NCI-H2081 (cell line): ENCODE measurements at places on chromosomes 16 and 17.
A peak's percentile ranks its signal among the peaks of the same experiment; 100 is the strongest.

DNA sequence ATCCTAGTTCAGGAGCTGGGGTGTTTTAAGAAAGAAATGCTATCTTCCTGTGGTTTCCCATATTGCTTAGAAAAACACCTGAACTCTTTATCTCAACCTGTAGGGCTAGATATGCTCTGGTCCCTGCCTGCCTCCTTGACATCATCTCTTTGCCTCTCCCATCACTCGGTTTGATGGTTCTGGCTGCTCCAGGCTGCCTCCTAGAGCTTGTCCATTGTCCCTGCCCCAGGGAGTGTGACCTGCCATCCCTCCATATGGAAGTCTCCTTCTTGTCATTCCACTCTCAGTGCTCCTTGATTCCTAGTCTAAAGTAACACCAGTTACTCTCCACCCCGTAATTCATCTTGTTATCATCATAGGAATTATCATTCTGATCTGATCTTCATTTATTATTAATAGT is 369.0 kb upstream of the EEF2KMT start:
- no peak for DNase-seq

GRCh38 chr17:49777563-49777962 is 10.9 kb upstream of the KAT7 start:
- DNase-seq: no peak

DNA sequence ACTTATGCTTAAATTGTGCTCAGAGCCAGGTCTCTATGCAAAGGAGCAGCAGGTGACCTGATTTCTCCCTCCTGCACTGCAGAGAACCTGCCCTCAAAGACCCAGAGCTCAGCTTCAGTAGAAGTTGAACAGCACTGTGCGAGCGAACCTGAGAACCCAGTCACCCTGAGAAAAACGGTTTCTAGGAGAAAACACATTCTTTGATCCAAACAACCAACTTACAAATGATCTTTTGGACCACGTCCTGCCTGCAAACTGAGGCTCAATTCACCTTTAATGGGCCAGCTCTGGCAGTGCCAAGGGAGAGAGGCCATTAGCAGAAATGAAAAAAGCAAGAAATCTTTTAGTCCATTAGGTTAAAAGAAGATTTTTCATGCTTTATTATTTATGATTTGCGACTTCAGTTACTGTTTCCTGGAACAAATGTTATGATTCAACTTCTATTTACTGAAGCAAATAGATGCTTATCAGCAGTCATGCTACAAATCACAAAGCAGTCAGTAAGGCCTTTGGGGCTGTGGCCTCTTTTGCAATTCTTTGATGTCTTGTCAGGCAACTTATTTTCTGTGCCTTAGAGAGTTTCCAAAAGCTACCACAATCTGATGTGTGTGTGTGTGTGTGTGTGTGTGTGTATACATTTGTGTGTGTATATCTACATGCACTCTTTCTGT is 65.7 kb upstream of the LRRC37A3 start:
- DNase-seq: no peak

GRCh38 chr17:61216066-61216465 is 183.6 kb upstream of the TBX2 start:
- DNase-seq: no peak

GRCh38 chr16:818592-818991 is 18.1 kb upstream of the GNG13 start:
- DNase-seq: no peak

DNA sequence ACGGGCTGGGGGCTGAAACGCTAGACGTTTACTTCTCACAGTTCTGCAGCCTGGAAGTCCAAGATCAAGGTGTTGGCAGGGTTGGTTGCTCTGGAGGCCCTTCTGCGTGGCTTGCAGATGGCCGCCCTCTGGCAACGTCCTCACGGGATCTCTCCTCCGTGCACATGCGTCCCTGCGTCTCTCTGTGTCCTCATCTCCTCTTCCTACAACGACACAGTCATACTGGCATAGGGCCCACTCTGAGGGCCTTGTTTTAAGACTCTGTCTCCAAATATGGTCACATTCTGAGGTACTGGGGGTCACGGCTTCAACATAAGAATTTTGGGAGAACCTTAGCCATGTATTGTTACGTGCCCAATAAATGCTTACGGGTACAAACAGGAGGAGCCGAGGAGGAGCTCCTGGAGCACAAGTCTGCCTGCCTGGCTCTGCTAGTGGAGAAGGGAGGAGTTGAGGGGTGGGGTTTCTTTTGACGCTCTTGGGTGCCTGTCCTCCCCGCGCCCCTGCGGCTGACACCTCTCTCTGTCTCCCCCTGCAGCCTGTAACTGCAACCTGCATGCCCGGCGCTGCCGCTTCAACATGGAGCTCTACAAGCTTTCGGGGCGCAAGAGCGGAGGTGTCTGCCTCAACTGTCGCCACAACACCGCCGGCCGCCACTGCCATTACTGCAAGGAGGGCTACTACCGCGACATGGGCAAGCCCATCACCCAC is 141.1 kb downstream of the NTN1 start:
- peak; percentile 81 for DNase-seq

- no peak for DNase-seq
These were observed 39.5 kb downstream of the ST3GAL2 start for GRCh38 chr16:70399381-70399780.

DNA sequence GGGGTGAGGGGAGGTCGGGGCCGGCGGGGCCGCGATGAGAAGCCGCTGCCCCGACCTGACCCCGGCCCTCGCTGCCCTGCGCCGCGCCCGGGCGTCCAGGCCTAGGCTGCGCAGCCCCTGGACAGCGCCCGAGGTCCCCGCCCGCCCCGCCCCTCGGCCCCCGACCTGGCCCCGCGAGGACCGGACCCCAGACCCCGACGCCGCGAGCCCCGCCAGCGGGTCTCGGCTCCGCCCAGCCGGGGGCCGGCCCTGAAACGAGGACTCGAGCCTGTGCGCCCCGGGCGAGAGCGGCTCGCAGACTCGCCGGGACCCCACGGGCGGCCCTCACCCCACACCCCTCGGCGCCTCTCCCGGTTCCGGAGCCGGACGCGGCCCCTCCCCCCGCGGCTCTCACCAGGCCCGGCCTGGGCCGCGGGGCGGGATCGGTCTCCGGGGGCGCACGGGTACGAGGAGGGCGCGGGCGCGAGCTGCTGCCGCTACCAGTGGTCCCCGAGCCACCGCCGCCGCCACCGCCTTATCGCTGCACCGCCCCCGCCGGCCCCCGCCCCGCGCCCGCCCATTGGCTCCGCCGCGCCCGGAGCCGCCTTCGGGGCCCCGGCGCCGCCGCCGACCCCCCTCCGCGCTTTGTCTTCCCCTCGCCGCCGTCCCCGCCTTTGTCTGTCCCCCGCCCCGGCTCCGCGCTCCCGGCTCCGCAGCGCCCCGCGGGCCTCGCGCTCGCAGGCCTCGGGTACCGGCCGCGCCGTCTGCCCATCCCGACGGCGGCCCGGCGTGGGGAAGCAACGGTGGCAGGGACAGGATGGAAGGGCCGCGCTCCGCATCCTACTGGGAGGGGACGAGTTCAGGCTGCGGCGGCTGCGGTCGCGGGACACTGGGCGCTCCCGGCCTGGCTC is at the start of gene LIMD2:
TSS of gene LIMD2 (minus strand) at position 488 of the 890 bp plus-strand sequence. CDS start 827 bp downstream, outside the sequence.
- peak; percentile 77 for DNase-seq

GRCh38 chr16:57594531-57595031 is 33.8 kb upstream of the ADGRG1 start:
- DNase-seq: no peak

GRCh38 chr17:35514564-35514963 is 22.9 kb downstream of the SLFN12L start:
- DNase-seq: no peak

GRCh38 chr17:36824678-36825101 is 112.6 kb upstream of the LHX1 start:
- DNase-seq: no peak

- no peak for DNase-seq
These were observed 22.8 kb downstream of the TPSG1 start for GRCh38 chr16:1202274-1202673.

GRCh38 chr16:19179546-19180490 is 11.8 kb downstream of the SYT17 start:
- DNase-seq: no peak

DNA sequence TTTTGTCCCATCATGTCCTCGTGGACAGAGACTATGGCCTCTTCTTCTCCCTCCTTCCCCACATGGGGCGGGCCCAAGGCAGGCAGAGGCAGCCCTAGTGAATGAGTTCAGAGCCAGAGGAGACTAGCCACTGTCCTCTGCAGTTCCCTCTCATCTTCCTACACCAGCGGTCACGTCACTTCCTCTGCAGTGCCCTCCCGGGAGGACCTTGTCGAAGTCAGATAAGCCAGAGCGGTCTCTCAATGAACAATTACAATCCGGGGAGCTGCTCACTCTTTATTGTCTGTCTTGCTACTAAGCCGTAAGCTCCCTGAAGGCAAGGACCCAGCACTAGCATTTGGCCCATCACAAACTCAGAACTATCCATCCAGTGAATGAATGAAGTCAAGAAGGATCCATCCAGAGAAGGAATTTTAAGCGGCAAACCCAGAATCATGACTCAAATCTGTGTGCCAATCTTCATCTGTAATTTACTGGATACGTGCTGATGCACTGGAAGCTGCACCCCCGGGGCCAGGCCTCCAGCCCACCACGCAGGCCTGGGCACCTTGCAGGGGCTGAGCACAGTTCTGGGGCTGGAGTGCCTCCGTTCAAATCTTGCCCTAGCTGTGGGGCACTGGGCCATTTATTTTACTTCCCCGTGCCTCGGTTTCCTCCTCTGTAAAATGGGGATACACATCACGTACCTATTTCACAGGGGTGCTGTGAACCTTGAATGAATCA is 18.1 kb downstream of the ZNF423 start:
- DNase-seq: no peak

GRCh38 chr16:89918453-89919347 is at the start of gene MC1R:
MC1R (plus strand) TSS chr16:89918862; CDS start chr16:89919259, 397 bp downstream.
- no peak for DNase-seq

- DNase-seq: no peak
These were observed 4.6 kb downstream of the SLC12A4 start for GRCh38 chr16:67963662-67964321.

GRCh38 chr16:58042001-58042885 is 16.7 kb downstream of the MMP15 start:
- no peak for DNase-seq

DNA sequence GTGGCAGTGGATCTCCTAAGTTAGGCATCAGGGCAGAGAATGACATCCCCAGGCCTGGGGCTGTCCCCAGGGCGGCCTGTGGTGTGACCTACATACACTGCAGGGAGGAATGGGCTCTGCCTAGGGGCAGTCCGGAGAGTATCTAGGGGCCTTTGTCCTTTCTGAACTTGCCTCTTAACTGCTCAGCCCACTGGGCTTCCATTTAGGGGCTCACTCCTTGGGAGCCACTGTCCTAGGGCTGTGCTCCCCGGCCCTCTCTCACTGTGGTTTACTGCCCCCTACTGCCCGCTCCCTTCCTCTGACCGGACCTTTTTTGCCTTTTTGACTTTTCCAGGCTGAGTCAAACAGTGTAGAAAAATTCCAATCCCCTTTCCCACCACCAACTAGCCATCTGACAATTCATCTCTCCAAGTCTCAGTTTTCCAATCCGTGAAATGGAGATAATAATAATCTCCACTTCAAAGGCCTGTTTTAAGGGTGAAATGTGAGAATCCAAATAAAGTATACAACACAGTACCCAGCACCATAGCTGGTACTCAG is 66.8 kb downstream of the DNAH3 start:
- DNase-seq: peak; percentile 20

DNA sequence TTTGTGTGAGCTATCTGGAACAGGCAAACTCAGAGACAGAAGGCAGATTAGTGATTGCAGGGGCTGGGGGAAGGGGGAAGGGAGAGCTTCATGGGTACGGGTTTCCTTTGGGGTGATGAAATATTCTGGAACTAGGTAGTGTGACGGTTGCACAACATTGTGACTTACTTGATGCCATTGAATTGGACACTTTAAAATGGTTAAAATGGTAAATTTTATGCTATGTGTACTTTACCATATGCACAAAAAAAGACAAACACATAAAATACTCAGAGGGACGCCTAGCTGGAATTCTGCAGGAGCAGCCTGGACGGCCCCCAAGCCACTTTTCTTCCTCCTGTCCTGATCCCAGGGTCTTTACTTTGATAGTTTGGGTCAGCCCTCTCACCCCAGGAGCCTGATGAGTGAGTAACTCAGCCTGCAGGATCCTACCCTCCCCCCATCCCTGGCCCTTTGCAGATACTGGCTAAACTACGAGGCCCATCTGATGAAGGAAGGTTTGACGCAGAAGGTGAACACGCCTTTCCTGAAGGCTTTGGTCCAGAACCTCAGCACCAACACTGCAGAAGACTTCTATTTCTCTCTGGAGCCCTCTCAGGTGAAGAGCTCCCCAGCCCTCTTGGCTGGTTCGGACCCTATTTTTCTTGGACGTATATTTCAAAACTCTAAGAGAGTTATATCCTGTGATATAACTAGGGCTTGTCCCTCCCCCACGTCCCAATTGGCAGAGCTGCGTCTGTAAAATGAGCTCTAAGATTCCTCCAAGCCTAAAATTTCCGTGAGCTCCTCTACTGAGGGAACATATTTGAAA is 7.8 kb downstream of the ADGRG3 start:
- DNase-seq: no peak

DNA sequence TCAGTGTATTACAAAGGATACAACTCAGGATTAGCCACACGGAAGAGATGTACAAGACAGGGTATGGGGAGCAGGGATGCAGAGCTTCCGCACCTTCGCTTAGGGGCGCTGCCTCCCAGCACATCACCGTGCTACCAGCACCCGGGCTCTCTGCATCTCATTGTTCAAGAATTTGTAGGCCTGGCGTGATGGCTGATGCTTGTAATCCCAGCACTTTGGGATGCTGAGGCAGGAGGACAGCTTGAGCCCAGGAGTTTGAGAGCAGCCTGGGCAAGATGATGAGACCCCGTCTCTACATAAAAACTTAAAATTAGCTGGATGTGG is 43.2 kb downstream of the RAB11FIP4 start:
- no peak for DNase-seq

DNA sequence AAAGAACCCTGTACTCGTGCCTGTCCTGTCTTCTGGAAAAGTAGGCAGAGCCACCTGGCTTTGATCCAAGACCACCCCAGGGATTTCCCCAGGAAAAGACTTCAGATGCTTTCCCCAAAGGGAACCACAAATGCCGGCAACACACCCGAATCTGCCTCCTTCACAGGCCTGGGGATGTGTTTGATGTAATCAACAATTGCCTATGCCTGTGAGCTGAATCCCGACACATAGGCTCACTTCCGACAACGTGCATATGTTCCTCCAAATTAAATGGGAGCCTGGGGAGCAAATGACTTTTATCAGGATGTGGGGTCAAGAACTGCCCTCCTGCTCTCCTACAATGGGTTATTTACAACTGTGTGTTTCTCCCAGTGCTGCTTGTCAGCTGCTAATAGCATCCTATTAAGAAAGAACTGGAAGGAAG is 535.2 kb upstream of the CDH11 start:
- no peak for DNase-seq

- no peak for DNase-seq
These were observed 28.9 kb downstream of the SLC7A5 start for GRCh38 chr16:87840271-87840978.

DNA sequence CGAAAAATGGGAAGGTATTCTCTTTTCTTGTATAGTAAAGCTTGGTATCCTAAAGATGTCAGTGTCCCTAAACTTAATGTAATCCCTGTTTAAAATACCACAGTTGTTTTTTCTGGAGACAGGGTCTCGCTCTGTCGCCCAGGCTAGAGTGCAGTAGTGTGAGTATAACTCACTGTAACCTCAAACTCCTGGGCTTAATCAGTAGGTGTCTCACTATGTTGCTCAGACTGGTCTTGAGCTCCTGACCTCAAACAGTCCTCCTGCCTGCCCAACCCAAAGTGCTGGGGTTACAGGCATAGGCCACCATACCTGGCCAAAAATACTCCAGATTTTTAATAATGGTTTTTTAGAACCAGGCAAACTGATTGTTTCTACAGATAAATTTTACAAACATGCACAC is 8.2 kb downstream of the DCAF7 start:
- DNase-seq: no peak

GRCh38 chr17:51000835-51001638 is 119.6 kb downstream of the SPAG9 start:
- peak; percentile 60 for DNase-seq
